Activated T-helper 1 cell treated with Interleukin-2 at 50 U/mL for 16 hours (primary cell): ENCODE measurements at places on chromosomes 16 and 17.
A peak's percentile ranks its signal among the peaks of the same experiment; 100 is the strongest.

DNA sequence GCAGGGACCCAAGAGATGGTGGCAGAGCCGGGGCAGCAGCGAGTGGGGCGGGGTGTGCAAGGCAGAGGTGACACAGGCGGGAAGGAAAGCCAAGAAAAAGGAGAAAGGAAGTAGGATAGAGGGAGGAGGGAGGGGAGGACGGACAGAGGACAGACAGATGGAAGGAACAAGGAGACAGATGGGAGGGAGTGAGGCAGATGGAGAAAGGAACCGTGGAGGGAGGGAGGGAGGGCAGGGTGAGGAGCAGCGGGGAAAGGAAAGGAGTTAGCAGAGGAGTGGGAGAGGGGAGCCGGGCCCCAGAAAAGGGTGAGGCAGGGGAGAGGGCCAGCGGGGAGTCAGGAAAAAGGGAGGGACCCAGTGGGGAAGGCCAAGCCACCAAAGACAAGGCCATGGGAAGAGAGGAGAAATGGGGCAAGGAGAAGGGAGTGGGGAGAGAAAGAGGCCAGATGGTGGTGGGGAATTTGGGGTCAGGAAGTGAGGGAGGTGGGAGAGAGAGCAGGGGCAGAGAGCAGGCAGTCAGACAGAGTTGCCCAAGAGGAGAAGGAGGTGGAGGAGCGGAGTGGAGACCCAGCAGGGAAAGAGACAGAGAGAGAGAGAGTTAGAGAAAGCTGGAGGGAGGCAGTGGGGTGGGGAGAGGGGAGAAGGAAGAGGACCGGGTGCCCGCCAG lies 13.2 kb upstream of the ASGR1 start:
- no peak for DNase-seq

GRCh38 chr16:2486645-2487516 lies 12.0 kb downstream of the TBC1D24 start:
- peak; percentile 58 for DNase-seq

GRCh38 chr16:30867747-30868146 lies 26.1 kb downstream of the BCL7C start:
- no peak for DNase-seq

- no peak for DNase-seq
These were observed 16.2 kb downstream of the NCOR1 start for GRCh38 chr17:16199093-16199492.

GRCh38 chr17:77846531-77847085 lies 111.9 kb upstream of the TNRC6C start:
- DNase-seq: peak; percentile 17

- DNase-seq: peak; percentile 52
These were observed 1.0 kb upstream of the ATP2A3 start for GRCh38 chr17:3965118-3965800.

DNA sequence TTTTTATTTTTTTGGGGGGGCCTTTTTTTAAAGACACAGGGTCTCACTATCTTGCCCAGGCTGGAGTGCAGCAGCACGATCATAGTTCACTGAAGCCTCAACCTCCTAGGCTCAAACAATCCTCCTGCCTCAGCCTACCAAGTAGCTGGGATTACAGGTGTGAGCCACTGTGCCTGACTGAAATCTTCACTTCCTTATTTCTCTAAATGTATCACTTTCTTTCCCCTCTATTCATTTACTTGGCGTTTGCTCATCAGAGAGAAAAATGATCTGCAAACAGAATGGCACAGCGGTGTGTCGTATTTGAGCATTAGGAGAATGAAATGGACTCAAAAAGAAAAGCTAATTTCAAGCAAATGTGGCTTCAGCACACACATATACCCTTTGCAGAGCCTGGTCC lies 44.3 kb upstream of the CDH5 start:
- no peak for DNase-seq

GRCh38 chr16:27704252-27704651 lies 154.3 kb downstream of the KATNIP start:
- DNase-seq: no peak

DNA sequence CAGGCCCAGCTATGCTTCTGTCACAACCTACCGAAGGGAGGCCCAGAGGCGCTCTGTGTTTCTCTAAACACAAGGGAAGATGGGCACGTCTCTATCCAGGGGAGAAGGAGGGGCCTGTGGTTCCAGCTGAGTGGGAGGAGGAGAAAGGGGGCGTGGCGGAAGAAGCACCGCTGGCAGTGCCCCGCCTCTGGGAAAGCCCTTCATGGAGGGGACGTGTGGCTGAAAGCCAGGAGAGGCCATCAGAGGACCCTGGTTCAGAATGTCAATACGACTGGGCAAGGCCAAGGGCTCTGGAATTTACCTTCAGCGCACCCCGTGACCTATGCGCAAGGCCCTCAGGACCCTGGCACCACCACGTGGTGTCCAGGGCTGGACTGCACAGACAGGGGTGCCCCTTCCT lies 12.3 kb upstream of the SLC38A8 start:
- DNase-seq: no peak

GRCh38 chr16:50025537-50025931 lies 509 bp downstream of the CNEP1R1 start:
- DNase-seq: peak; percentile 3

DNA sequence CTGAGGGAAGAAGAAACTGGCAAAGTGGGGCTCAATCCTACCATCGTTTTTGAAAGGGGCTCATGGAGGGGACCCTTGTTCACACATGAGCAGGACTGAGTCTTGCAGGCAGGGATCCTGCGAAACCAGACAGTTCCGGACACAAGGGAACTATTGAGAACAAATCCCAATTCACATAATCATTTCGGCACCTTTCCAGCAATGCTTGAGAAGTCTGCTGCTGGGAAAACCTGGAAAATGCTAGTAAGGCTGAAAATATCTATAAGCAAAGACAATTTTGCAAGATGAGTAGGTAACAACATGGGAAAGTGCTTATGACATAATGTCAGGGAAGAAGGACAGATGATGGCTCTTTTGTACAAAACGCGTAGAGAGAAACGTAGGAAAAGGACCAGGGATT lies 52.1 kb upstream of the BPTF start:
- DNase-seq: no peak

GRCh38 chr16:84582958-84583516 lies 34.8 kb downstream of the COTL1 start:
- DNase-seq: no peak

DNA sequence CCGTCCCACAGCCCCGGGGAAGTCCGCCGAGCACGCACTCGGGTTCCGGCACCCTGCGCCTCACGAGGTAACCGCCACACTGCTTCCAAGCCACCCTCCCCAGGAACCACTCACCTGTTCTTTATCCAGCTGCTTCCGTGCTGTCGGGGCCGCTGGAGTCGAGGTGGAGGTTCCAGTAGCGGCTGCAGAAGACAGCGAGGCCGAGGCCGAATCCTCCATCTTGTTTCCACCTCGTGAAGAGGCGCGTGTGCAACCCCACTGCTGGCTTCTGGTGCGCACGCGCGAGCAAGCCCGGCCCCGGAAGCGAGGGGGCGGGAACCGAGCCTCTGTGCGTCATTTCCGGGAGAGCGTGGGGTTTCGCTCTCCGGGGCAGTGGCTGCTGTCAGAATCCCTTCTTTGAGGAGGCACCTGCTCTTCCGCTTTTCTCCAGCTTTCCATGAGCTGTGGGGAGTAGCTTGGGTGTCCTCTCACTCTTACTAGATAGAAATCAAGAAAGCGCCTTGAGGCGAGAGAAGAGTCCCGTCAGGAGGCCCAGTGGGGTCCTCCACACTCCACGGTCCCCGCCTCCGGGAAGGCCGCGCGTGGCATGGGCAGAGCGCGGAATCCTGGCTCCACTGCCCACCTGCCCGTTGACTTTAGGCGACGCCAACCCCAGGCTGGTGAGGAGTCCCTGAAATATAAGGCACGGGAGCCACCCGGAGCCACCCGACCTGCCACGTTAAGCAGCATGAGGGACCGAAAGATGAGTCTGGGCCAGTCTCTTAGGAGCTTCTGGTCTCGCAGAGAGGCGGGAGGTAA lies at the start of gene RSL1D1:
Gene RSL1D1, minus strand, starts transcription at position 249 of the 798 bp plus-strand sequence. Its CDS starts 30 bp downstream, at position 219.
- peak; percentile 91 for DNase-seq

DNA sequence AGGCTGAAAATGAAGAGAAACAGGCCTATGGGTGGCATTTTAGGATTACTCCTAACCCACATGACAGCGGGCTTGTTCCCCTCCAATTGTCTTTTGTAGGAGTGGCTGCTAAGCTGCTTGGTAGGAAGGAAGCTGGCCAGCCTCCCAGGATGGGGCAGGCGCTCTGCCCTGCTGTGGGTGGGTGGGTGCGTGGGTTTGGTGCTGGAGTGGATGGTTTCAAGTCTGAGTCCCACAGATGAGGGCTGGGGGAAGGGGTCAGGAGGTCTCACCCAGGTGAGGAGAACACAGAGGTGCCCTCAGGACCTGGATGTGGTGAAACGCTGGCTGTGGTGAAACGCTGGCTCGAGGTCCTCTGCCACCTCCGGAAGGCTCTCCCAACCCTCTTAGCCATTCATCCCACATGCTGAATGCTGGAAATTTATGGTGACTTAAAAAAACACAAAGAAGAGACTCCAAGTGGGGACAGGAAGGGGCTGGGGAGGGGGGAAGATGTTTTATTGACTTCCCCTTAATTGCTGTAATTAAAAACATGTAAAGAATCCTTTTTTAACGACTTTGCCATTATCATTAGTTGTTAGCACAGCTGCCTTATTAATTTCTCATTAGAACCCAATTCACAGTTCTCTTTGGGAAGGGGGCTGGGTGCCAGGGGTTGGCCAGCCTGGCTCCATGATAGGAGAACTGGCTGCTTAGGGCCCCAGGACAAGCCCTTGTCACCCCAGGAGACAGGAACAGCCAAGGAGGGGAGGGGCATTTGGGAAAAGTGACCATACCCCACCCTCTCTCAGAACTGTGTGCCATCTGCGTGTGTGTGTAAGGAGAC lies 153.5 kb upstream of the CDC42EP4 start:
- no peak for DNase-seq

DNA sequence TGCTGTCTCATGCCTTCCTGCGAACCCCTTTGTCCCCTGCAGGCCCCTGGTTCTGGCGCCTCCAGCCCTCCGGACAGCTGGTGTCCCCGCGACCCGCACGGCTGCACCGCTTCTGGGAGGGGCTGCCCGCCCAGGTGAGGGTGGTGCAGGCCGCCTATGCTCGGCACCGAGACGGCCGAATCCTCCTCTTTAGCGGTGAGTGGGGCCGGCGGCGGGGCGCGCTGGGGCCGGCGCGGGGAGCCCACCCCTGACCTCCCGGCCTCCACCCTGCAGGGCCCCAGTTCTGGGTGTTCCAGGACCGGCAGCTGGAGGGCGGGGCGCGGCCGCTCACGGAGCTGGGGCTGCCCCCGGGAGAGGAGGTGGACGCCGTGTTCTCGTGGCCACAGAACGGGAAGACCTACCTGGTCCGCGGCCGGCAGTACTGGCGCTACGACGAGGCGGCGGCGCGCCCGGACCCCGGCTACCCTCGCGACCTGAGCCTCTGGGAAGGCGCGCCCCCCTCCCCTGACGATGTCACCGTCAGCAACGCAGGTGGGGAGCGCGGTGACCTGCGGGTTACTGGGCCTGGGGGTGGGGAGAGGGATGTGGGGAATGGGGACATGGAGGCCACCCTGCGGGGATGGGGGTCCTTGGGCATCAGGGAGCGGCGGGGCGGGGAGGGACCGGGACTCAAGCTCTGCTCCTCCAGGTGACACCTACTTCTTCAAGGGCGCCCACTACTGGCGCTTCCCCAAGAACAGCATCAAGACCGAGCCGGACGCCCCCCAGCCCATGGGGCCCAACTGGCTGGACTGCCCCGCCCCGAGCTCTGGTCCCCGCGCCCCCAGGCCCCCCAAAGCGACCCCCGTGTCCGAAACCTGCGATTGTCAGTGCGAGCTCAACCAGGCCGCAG lies 7.1 kb upstream of the IL32 start:
- no peak for DNase-seq

DNA sequence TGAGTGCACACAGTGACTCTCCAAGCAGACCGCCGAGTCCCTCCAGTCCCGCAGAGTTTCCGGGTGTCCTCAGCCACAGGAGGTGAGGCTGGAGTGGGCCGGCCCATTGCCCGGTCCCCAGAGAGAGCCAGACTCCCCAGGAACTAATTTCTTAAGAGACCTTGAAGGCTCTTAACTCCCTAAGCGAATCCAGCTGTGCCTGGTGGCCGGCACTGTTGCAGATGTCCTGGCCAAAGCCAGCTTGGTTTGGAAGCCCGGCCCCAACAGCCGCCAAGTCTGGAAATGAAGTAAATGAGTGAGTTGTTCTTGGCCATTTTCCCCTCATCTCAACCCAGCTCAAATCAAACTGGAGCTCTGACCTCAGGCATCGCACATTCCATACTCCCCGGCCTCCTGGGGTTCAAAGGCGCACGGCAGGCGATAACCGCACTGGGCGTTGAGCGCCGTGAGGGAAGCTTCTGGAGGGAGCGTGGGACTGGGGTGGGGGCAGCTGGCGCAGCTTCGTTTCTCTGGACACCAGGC lies 42.0 kb downstream of the CMIP start:
- DNase-seq: no peak

DNA sequence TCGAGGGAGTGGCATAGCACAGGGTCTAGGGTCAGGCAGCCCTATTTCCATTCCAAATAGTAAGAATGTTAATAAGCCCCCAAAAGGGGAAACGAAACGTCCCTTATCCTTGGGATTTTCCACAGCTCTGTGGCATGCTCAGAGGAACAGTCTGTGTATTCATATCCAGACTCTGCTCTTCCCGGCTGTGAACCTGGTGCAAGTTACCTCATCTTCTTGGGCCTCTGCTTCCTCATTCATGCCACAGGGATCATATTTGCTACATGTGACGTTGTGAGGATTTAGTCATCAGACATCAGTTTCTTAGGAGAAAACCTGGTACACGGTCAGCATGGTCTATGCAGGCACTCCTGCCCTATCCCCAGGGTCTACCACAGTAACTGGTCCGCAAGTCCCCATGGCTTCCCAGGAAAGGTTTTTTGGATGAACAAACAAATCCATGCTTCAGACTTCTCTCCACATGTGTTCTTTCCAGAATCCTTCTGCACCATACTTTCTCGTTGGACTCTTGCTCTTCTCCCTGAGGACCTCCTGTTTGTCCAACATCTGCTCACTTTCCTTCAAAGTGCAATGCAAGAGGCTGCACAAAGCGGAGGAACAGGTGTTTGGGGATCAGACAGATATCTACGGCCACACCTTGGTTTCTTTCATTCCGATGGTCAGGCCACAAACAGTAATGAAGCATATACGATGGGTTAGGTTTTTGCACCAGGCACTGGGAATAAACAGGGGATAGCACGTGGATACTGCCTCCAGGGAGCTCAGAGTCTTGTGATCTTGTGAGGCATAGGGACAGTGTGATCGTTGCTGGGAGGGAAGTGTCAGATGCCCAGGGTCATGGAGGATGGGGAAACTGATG lies 17.7 kb downstream of the GLP2R start:
- no peak for DNase-seq

DNA sequence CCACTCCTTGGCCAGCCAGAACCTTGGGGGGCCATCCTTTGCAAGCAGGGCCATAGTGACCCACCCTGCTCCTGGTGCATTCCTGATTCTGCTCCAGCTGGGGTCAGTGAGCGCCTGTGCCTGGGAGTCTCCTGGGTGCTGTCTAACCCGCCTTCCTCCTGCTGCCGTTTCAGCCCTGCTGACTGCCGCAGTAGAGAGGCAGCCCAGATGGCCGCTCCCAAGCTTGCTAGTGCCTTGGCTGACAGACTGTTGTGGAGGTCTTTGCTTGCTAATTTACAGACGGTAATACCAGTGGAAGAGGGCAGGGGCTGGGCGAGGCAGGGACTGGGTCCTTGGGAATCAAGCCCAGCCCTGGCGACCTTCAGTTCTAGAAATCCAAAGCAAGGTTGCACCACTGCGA lies 99.6 kb downstream of the SOCS1 start:
- no peak for DNase-seq

GRCh38 chr16:50282955-50283631 lies 16.7 kb downstream of the ADCY7 start:
- no peak for DNase-seq

GRCh38 chr17:4266550-4266949 lies 2.8 kb upstream of the ANKFY1 start:
- no peak for DNase-seq

GRCh38 chr16:68215302-68215701 lies 20.6 kb downstream of the ESRP2 start:
- no peak for DNase-seq
